C1 segment of cervical spinal cord (tissue), 14 donors: ENCODE measurements at places on chromosomes 11 and 22.

- no peak for DNase-seq
Observed at GRCh38 chr11:44445500-44446365, 119.7 kb upstream of the CD82 start.

- no peak for DNase-seq
Observed at GRCh38 chr11:86490582-86490981, 115.9 kb downstream of the CCDC81 start.

DNA sequence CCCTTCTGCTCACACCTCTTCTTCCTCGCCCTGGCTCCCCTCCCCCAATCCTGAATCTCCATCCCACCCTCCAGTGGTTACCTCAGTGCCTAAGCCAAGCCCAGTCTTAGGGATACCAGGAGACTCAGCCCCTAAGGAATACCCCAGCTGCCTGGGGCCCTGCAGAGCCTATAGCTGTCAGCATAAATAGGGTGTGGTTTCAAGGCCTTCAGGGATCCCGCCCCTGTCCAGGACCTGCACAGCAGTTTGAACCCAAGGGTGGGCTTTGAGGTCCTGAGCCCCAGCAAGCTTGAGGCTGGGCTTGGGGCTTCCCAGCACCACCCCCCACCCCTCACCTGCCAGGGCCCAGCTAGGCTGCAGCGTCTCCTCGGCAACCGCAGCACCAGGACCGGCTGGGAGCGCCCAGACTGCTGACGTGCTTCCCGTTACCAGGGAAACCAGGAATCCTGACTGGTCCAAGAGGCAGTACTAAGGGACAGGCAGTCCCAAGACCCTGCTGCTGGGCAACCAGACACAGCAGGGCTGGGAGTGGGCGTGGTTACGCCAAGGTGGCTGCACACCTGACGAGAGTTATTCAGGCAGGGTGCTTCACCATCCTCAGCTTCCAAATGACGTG is 13.7 kb downstream of the APBB1 start:
- DNase-seq: no peak

DNA sequence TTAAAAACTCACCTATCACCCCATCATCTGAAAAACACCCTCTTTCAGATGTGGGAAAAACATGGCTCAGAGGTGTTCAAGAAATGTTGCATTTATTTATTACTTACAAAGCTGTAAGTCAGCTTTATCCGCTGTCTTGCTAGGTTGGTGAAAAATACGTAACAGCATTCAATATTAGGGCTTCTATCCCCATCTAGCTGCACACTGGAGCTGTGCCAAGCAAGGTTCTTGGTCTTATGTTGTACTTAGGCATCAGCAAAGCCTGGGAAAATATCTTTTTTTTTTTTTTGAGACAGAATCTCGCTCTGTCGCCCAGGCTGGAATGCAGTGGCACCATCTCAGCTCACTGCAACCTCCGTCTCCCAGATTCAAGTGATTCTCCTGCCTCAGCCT is 7.5 kb downstream of the SERPING1 start:
- DNase-seq: no peak
